ENCODE measurements at places on chromosomes 4 and X.

DNA sequence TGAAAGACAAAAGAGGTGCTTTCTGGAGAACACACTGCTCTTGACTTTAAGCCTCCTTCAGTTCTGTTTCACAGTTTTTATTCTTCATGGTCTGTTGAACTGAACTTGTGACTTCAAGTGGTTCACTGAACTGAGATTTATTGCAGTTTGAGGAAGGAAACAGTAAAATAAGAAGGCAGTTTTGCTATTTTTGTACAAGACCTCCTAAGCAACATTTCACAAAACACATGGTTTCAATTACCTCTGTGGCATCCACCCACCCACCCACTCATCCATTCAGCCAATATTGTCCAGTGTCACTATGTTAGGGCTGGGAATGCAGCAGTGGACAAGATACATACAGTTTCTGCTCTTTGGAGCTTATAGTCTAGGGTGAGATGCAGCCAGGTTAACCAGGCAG lies 131.3 kb downstream of the IL1RAPL2 start:
- no peak for DNase-seq

GRCh38 chr4:166816890-166817289 lies 417.4 kb downstream of the SPOCK3 start:
- DNase-seq = no peak

DNA sequence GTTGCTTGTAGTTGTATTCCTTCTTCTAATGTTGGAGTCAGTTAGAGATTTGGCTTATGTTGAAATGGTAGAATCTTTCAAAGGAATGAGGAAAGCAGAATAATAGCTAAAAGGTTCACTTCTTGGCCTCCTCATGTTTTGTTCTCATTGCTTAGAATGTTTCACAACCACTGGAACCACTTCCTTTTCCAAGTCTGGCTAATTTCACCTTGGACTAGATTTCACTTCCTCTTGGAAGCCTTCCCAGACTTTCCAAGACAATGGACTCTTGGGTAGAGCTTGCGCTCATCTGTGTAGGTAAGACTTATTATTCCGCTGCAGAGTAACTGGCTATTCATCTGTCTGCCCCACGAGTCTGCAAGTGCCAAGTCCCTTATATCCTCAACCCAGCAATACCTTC lies 8.3 kb downstream of the SPATA18 start:
- DNase-seq = no peak

DNA sequence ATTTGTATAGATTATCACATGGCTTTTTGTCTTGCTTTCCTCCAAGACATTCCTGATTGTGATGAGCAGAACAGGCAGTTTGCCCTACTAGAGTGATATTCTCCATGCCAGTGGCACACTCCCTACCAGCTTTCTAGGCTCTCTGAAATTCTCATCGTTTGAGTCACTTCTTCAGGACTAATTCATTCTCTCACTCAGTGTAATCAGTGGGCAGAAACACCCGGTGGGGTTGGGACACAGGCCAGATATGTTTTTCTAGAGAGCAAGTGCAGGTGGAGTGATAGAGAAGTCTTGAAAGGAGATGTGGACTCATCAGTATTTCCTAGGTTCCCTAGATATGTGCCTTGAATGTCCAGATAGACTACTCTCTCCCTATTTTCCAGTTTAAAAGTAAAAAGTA lies 13.1 kb downstream of the RAB33A start:
- no peak for DNase-seq

DNA sequence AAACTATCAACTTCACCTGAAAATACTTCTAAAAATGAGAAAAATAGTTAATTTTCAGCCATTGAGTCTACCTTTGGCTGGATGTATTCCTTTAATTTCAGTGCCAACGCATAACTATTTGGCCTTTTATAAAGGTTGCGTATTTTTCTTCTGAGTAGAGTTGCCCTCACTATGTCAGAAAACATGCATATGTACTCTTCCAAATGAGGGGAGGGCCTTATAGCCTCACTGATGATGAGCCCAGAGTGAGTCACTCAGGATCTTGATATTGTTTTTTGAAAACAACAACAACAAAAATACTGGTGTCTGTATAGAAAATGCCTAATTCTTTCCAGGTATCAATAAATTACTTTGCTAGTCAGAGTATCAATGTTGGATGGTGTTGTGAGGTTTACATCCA lies 349.3 kb downstream of the FBXO8 start:
- no peak for DNase-seq

DNA sequence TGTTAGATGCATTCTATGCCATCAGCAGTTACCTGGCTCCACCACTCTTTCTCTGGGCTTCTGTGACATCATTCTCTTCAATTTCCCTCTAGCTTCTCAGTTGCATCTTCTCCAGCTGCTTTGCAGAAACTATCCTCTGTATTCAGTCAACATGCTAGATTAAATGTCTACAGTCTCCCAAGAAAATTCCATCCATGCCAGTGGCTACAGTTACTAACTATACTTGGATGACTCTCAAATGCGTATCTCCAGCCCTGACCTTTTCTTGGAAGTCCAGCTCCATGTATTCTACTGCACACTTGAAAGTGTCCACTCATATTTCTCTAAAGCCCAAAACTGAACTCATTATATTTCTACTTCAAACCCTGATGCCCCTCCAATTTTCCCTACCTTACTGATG lies 232.3 kb upstream of the TENM3 start:
- no peak for DNase-seq

GRCh38 chrX:9420275-9421265 lies 44.3 kb upstream of the TBL1X start:
- no peak for DNase-seq
